ENCODE measurements at places on chromosomes 2 and 18. TPM values are rescaled to one million over a fixed set of nuclear protein-coding genes. Genes with fewer than 3 reads are reported as not detected.

RBKS gene
- total RNA-seq, result 3.8 TPM

GRCh38 chr2:240959214-240959940, 39.0 kb upstream of the SNED1 start:
- DNase-seq, result no peak

DNA sequence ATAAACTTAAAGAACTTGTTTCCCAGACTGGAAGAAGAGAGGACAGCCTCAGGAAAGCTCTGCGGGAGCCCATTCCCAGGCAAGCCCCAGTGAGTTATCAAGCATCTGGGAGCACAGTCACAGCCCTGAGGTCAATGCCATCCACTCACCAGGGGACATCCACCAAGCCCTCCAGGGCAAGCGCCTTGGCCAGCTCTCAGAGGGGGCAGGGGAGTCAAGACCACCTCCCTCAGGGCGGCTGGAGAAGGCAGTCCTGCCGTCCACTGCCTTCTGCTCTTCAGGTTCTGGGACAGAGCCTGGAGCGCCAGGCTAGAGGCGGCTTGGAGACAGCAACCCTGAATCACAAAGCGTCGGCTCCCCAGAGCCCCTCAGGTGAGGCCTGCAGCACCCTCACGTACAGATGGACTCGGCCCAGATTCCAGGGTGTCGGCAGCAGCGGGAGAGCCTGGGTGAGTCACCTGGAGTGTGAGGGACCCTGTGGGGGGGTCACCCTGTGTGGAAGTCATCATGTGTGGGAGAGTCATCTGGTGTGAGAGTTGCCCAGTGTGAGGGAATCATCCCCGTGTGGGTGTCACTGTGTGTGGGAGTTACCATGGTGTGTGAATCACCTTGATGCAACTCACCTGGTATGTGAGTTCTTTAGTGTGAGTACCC, 100.9 kb upstream of the TEX51 start:
- no peak for DNase-seq

- DNase-seq, result no peak
Measured at GRCh38 chr2:71619230-71619741, 165.9 kb downstream of the DYSF start.

DNA sequence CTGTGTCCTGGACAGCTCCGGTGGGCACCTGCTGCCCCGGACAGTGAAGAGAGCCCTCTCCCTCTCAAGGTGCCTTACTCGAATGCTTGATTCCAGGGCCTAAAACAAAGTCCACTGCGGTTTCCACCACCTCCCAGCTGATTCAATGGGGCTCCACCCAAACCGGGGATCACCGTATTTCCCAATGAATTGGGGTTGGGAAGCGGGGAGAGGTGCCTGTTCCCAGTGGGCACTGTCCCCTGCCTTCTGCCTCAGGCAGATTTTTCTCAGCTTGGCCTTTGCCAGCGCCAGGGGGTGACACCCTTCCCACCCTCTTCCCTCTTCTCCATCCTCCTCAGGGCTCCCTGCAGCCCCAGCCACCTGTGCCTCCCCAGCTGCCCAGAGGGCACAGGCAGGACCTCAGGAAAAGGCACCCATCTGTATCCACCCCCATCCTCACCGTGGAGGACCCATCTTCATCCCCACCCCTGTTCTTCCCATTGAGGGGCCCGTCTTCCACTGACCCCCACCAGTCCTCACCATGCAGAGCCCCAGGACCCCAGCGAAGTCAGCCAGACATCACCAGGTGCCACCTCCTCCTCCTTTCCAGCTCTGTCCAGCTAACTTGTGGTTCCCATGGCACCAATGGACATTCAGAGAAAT, 66.7 kb upstream of the HPCAL1 start:
- DNase-seq, result no peak

DNA sequence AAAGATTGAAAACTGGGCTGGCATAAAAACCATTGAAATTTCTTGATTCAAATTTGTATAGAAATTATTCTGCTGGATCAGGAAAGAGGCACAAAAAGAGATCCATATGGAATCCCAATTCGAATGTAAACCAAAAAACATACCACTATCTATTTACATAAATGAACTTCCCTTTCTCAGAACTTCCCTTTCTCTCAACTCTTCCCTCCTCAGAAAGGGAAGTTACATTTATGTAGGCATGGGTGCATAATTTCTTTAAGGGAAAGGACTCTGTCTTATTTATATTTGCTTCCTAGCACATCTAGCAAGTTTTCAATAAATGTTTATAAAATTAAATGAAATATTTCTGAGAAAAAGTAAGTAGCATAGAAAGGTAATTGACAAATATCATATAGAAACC, 398.1 kb upstream of the ATP5MC3 start:
- DNase-seq, result no peak

GRCh38 chr2:19035238-19035637, 323.2 kb downstream of the OSR1 start:
- no peak for DNase-seq

DNA sequence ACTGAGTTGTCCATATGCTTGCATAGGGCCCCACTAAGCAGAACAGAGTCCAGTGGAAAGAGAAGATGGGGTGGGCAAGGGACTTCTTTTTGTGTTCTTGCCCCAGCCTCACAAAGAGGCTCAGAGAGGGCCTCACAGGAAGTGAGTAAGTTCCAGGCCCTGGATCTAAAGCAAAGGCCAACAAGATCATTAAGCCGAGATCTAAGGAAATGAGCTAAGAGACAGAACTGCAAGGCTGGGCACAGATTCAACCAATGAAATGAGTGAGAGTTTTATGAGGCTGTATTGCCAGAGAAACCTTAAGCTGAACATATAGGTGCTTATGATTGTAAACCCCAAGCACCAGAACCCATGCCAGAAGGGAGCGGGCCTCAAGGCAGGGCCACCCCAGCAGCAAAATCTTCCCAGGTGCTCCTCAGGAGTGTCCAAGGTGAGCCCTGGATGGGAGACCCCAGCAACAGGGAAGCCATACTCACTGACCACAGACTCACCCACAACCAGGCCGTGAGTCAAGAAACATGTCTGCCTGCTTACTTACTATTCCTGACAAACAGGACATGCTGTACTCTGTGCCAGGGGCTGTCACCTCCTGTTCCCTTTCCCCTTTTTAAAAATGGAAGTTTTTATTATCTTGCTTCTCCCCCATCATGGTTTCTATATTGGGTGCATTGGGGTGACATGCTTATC, 40.2 kb downstream of the SLC14A1 start:
- DNase-seq, result no peak

DNA sequence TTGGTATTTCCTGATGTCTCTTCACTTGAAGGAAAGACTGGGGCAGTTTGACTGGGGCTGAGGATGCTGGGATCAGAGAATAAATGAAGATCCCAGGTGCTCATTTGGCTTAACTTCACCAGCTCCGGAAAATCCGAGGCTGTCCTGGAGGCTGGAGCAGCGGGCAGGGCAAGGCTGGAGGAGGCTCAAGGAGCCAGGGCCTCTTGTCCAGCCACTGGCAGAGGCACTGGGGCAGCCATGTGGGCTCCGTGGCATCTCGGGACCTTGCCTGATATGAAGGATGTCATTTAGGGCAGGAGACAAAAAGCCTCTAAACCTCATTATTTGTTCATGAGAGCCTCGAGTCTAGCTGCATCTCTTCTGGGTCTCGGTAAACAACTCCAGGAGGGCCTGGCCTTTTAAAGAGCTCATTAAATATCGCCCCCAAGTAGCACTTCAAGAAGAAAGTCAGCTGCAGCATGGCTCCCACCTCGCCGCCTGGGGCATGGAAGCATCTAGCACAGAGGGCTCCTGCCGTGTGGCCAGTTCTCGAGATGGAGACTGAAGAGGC, 13.5 kb upstream of the GPR55 start:
- DNase-seq, result no peak

GRCh38 chr2:17030047-17030446, 364.4 kb upstream of the CYRIA start:
- DNase-seq, result no peak
